ENCODE measurements at places on chromosomes 6 and 20. TPM values are rescaled to one million over a fixed set of nuclear protein-coding genes. Genes with fewer than 3 reads are reported as not detected.

The TRIM10 gene
- 0.39 TPM for total RNA-seq

- H3K36me3 ChIP-seq, result no peaks in the 10 kb centered on the region
- no peaks in the 10 kb centered on the region for H3K27me3 ChIP-seq
- no peak overlapping the region for H3K27ac ChIP-seq
These were observed 636.8 kb downstream of the PRKN start for GRCh38 chr6:162090734-162091133.

- peaks cover 10% of the 10 kb centered on the region for H3K4me1 ChIP-seq
- no peak overlapping the region for H3K4me3 ChIP-seq
- no peaks in the 10 kb centered on the region for H3K36me3 ChIP-seq
- H3K27ac ChIP-seq, result no peak overlapping the region
These were observed 16.3 kb downstream of the NOX3 start for GRCh38 chr6:155439376-155439775.

- no peak for DNase-seq
- H3K27ac ChIP-seq, result peak overlapping the region; percentile 83
- no peaks in the 10 kb centered on the region for H3K36me3 ChIP-seq
- no peaks in the 10 kb centered on the region for H3K27me3 ChIP-seq
These were observed 57.8 kb upstream of the ARID1B start for GRCh38 chr6:156719395-156719719.

Measured in activated T-cell treated with anti-CD3 and anti-CD28 coated beads, Interleukin-2, amount 50 U/mL, for 72 hours (primary cell).